NCI-H82 (cell line): ENCODE measurements at places on chromosomes 5 and 9.

DNA sequence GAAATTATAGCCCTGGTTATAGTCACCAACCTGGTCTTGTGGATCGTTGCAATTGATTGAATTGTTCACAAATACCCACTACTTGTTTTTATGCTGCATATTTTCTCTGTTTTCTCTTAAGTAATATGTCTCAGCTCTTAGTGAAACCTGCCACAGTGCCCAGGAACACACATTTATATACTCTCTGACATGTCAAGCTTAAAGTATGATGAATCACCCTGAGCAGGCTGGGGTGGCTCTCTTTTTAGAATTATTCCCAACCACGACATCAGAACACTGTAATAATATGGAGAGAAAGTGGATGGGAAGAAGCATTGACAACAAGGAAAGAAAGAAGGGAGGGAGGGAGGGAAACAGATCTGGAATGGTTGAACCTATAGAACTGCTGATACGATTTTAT is 72.8 kb upstream of the ZNF608 start:
- no peak for DNase-seq

DNA sequence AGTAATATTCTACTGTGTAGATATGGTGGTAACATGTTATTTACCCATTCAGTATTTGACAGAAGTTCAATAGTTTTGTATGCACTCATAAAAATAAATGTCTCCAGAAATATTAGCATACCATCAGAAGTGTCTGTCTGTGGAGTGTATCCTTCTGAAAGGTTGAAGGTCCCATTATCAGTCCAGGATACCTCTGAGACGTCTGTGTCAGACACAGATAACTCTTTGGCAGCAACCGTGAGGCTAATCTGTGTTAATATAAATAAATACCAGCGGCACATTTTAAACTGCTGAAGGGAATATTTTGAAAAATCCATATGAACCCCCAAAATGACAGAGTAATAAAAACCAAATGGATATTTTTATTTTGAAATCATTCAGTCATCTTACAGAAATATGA is 11.9 kb upstream of the ZNF622 start:
- DNase-seq, result no peak

DNA sequence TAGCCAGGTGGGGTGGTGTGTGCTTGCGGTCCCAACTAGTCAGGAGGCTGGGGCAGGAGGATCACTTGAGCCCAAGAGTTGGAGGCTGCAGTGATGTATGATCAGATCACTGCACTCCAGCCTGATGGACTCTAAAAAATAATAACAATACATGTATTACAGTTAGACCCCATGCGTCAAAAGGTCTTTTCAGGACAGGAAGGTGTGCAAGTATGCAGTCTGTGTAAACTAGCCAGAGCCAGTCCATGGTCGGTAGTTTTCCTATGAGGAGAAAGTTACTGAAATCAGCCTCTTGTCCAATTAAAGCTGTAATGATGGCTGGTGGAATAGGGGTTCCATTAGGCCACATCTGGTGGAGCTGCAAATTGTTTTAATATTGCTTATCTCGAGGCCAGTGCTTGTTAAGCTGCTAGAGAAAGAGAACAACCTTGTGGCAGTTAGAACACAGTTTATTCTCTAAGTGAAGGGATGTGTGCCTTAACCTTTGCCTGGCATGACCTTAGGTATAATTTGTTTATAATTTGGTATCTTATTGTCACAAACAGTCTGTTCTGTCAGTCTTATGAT is 1.5 kb upstream of the STOM start:
- DNase-seq, result no peak

DNA sequence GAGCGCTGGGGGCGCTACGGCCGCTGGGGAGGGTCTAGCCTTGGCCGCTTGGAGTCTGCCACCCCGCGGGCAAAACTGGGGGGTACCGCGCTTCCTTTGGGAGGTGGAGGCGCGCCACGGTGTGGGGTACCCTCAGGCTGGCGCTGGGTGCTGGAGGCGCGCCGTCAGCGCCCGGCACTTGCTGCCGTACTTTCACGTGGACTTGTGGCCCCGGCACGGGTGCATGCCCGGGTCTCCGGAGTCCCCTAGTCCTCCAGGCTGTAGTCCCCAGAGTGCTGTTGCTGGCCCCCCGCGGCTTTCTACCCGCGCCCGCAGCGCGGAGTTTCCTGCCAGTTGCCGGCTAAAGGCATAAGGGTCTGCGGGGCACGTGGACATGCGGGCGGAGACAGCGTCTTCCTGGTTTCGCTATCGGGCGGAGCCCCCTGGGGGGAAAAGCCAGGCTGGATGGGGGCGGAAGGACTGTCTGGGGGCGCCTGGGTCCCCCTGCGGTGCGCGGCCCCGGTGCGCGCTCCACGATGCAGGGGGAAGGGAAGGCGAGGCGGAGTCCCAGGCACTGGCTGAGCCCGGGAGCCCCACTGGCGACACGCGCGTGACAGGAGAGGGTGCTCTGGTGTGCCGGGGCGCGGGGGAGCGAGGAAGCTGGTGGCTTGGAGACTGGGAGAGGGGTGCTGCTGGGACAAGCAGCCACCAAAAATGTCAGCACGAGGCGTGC is 666 bp downstream of the PPARGC1B start:
- DNase-seq, result peak; percentile 63

- DNase-seq, result no peak
Measured at GRCh38 chr5:128074171-128074570, 9.4 kb upstream of the SLC12A2 start.

DNA sequence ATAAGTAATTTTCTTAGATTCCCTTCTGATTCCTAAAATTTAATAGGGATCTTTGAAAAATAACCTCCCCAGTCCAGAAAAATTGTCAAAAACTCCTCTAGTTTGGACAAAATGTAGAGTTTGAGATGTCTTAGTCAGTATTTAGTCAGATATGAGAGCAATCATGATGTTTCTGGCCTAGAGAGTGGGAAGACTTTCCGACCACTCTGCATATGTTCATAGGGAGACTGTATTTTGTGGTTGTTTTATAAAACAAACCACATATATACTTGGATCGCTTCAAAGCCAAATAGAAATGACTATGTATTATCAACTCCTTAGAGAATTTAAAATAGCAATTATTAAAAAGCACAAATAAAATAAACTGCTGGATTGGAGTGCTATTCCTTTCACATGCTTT is 15.8 kb downstream of the ZFAND5 start:
- DNase-seq, result no peak

DNA sequence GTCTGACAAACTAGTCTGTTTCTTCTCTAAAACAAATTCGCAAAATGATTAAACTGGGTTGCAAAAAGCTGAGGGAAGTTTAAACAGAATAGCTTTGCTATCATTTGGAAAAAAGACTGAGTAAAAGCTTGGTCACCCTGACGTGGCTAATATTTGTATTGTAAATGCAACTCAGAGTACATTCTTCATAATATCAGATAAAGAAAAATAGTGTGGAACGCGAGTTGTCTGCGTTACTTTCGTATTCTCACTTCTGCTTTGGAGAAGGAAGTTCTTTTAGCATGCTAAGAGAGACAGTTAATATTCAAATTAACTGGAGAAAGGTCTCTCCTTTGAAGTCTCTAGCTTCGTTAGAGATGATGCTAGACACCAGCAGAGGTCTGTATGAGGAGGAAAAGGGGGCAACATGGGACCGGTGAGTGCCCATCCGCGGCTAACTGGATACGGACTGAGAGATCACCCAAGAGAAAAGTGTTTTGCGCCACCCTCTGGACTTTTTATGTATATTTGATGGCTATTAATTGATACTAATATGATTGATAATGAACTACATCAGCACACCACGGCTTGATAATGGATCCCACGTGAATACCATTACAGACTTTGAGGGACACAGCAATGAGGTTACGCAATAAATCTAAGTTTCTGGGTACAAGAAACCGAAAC is 2.9 kb upstream of the CNTRL start:
- no peak for DNase-seq

GRCh38 chr9:14993061-14993800 is 83.0 kb upstream of the FREM1 start:
- peak; percentile 88 for DNase-seq

- DNase-seq, result no peak
Measured at GRCh38 chr9:33230756-33231622, 9.0 kb upstream of the SPINK4 start.

DNA sequence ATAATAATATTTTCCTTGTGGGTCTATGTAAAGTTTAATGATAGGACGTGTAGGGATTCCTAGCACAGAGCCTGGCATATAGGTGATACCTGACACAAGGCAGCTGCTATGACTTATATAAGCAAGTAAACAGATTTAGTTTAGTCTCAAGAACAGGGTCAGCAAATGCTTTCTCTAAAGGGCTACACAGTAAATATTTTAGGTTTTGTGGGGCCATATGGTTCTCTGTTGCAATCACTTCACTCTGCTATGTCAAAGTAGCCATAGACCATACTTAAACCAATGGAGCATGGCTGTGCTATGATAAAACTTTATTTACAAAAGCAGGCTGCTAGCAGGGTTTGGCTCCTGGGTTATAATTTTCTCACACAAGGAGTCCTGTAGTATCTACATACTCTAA is 204.8 kb upstream of the KLF4 start:
- DNase-seq, result no peak

- no peak for DNase-seq
Measured at GRCh38 chr9:16412740-16413139, 457.7 kb downstream of the BNC2 start.

DNA sequence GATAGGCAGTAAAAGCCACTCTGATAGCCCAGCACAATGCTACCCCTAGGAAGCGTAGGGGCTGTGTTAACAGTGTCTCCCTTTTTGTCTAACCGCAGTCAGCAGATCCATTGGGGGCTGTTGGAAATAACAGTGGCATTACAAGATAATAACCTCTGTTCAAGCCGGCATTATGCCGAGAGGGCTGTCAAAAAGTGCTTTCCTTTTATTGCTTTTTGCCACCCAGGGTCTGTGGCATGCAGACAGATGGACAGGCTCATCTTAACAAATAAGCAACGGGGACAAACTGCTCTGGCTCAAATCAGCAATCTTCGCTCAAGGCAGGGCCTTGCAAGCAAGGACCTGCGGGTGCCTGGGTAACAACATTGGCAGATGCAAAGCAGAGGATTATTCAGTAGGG is 123.3 kb downstream of the TLR4 start:
- DNase-seq, result peak; percentile 50

- DNase-seq, result no peak
Measured at GRCh38 chr9:135772702-135773493, 70.9 kb downstream of the KCNT1 start.

DNA sequence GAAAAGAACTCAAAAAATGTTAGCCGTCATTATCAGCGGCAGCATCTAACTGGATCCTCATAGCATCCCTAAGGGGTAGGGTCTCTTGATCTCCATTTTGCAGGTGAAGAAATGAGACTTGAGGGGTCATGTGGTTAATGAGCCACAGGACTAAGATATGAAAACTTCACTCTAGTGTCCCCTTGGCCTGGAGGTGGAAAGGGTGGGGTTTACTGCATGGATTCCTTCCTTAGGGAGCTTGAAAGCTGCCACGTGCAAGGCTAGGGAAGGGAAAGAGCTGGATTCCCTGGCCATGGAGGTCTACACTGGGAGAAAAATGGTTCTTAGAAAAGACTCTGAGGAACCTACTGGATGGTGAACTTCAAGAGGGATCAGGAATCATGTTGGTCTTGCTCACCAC is 107.9 kb downstream of the SPRY4 start:
- no peak for DNase-seq

DNA sequence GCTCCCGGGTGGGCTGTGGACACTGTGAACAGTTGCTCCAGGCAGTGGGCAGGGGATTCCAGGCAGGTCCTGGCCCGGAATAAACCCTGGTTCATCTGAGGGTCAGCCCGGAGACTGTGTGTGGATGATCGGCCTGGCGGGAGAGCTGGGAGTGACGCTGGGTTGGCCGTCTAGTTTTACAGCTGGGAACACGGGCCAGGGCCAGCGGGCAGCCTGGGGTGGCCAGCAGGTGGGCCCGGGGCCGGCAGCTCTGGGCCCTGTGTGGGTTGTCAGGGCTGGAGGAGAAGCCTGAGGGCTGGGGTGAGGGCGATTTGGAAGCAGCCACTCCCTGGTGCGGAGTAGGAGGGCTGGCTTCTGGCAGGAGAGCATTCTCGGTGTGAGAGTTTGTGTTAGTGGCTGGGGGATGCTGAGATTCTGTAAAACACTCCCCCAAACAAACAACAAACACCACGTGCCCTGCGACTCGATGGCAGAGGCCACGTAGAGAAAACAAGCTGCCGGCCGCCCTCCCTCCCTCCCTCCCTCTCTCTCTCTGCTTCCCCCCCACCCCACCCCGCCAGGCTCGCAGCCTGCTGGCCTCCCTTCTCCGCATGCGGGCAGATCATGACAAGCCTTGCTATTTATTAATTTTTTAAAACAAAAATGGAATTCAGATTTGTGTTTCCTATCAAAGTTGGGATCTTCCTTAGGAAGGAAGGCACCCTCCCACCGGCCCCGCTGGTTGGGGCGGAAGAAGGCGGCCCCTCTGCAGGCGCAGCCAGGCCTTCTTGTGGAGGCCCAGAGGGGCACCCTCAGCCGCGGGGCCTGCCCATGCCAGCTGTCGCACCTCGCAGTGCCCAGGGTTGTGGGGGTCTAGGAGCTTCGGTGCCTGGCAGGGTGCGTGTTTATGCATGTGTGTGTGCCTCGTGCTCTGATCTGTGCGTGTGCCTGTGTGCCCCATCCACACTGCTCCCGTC is 49.5 kb downstream of the RXRA start:
- DNase-seq, result no peak

DNA sequence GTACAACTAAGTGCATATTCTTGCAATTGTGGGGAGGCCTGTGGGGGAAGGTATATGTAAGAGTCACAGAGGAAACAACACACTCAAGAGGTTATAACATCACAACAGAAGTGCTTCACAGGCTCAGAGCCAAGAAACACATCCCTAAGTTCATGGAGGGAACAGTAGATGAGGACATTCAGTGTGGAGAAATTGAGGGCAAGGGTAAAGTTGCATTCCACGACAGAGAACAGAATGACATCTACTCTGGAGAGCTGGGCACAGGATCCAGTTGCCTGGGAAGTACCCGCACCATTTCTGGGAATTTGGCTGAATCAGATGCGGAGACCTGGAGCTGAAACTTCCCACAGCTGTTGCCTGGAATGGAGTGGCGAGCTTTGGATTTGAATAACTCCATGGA is 197.2 kb downstream of the NXNL2 start:
- DNase-seq, result no peak

DNA sequence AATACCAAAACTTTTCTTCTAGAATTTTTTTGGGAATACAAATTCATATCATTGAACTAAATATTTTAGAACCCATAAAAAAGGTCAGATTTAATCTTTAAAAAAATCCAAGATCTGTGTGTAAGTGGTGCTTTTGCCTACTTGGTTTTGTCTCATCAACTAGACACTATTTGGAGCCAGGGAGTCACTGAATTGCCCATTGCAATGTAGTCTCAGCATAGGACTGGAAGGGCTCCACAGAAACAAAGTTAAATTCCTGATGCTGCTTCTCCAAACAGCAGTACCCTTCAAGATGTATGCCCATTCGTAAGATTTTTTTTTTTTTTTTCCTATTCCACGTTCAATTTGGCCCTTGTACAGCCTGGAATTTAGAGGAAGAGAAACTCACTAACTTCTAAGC is 208.0 kb upstream of the MPDZ start:
- no peak for DNase-seq

DNA sequence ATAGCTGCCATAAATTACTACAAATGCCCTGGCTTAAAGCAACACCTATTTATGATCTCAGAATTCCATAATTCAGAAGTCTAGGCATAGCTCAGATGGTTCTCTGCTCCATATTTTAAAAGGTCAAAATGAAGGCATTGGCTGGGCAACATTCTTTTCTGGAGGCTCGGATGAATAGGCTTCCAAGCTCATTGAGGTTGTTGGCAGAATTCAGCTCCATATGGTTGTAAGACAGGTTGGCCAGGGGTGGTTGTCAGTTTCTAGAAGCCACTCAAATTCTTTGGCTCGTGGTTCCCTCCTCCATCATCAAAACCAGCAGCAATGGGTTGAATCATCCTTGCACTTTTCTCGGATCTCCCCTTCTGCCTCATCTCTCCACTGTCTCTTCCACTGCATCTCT is 49.4 kb downstream of the TGFBR1 start:
- no peak for DNase-seq

GRCh38 chr5:127936439-127936972 is 147.1 kb upstream of the SLC12A2 start:
- DNase-seq, result no peak
